ENCODE measurements at places on chromosomes 1 and 21.

GRCh38 chr1:51941528-51941927 lies 49.0 kb downstream of the RAB3B start:
- DNase-seq, result no peak

- no peak for DNase-seq
These were observed 60.0 kb upstream of the HMCN1 start for GRCh38 chr1:185674201-185674600.

- DNase-seq, result no peak
These were observed 71.9 kb downstream of the ST3GAL3 start for GRCh38 chr1:43779266-43779665.

DNA sequence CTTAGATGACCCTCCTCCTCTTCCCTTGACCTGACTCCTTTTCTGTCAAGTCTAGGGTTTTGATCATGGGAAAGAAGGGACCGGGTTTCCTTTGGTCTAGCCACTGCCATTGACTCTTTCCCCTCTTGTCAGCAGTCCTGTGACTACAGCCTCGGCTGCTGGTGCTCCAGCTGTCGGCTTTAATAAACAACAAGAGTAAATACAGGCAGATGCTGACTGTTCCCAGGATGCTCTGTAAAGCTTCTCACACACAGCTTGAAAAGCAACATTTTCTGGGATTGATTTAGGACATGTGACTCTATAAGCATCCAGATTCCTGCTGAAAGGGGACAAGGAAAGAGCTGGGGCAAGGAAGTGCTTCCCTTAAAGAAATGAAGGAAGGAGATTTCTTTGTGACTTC lies 53.5 kb upstream of the CTTNBP2NL start:
- DNase-seq, result no peak

GRCh38 chr1:65319754-65320153 lies 10.4 kb downstream of the DNAJC6 start:
- DNase-seq, result no peak

DNA sequence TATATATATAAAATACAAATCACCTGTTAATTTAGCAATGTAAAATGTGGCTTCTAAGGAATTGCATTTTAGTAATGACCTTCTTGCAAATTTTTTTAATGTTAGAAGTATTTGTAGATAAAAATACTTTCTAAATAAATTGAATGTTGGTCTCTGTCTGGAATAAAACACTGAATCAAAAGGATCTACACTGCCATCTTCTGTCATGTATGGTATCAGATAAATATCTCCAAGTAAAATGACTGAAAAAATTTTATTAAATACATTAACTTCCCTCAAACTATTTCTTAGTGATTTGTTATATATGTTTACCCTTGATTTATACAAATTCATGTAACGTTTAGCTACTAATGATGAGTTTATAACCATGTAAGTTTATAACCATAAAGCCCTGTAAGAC lies 2029.3 kb downstream of the MRPL39 start:
- no peak for DNase-seq

DNA sequence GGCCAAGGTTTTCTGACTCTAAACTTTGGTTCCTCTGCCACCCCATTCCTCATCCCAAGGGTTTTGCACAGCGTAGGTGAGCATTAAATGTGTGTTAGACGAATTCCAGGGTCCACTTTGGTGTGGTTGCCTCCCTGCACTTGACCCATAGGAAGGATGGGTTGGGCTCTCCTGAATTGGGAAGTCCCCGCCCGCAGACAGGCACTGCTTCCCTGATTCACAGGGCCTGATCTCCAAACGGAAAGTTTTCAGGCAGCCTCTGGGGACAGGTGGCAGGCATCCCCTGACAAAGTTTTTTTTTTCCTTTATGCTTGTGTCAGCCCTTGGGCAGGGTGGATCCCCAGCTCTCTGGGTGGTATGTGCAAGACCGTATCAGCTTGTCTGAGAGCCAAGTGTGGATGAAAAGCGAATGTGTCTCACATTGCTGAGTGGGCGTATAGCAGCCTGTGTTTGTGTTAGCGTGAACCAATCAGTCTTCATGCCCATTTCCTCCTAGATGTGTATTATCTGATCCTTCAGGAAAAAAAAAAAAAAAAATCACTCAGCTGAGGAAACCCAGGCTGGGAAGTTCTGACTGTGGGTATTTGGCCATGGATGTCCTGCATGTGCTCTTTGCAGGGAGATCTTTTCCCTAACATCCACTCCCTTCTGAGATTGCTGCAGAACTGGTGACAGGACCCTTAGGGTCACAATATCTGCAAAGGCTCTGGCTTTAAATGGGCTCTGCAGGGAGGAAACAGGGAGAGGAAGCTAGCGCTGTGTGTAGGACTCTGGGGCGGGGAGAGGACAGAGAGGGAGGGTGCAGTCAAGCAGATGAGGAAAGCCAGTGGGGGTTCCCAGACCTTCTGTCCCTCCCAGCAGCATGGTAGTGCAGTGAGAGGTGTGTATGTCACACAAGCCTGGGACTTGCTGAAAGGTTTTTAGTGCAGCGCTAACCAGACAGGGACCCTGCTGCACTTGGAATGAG lies 42.2 kb upstream of the TRABD2B start:
- DNase-seq, result no peak

GRCh38 chr1:162631546-162632191 lies 595 bp upstream of the DDR2 start:
- DNase-seq, result no peak

DNA sequence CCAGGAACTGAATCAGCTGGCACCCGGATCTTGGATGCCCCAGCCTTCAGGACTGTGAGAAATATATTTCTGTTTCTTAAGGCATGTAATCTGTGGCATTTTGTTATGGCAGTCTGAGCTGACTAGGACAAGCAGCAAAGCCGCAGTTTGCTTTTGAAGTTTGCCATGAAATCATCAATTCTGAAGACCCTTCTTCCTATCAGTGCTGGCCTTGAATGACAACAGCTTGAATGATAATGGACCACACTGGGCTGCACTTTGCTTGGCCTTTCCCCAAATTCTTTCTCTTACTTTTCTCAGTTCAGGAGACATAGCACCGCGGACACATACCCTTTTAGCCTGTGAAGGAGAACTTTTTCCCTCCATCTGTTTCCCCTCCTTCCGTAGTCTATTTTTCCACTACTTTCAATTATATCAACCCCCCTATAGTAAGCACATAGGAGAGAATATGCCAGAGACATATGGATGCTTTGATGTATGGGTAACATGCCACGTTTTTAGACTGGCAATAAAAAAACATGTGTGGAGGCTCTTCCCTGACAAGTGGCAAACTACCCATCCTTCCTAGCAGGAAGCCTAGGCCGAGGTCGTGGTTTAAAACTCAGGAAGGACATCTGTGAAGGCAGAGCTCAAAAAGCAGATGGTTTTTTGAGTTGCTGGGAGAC lies 42.9 kb downstream of the HLX start:
- no peak for DNase-seq

GRCh38 chr21:45556645-45557615 lies 14.7 kb upstream of the SLC19A1 start:
- DNase-seq, result peak; percentile 64

DNA sequence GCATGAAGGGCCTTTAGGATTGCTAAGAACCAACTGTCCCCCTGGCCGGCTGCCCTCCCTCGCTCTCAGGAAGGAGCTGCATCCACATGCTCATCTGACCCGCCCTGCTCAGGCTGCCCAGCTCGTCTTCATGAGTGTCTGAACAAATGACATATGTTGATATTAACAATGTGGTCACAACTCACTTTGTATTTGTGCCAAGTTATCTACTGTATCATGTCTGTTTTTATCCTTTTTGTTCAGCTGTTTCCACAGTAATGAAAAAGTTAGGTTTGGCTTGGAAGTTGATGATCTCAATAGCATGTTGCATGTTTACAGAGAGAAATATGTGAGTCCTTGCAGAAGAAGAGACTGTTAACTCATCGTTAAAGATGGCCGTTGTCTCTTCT lies 75.1 kb downstream of the PHTF1 start:
- no peak for DNase-seq

DNA sequence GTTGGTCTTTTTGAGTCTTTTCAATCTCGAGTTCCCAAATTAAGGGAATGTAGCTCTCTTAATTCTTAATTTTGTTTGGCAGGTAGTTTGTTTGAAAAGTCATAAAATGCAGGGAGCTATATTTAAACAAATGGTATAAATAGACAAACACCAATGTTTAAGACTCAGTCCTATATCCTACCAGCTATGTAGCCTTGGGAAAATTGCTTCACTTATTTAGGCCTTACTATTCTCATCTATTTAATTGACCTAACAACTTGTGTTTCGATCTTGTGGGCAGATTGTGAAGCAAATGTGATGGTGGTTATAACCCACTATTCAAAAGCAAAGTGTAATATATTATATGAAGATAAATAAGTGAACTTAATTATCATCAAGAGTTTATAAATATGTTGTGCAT lies 167.3 kb upstream of the KCTD3 start:
- DNase-seq, result no peak

DNA sequence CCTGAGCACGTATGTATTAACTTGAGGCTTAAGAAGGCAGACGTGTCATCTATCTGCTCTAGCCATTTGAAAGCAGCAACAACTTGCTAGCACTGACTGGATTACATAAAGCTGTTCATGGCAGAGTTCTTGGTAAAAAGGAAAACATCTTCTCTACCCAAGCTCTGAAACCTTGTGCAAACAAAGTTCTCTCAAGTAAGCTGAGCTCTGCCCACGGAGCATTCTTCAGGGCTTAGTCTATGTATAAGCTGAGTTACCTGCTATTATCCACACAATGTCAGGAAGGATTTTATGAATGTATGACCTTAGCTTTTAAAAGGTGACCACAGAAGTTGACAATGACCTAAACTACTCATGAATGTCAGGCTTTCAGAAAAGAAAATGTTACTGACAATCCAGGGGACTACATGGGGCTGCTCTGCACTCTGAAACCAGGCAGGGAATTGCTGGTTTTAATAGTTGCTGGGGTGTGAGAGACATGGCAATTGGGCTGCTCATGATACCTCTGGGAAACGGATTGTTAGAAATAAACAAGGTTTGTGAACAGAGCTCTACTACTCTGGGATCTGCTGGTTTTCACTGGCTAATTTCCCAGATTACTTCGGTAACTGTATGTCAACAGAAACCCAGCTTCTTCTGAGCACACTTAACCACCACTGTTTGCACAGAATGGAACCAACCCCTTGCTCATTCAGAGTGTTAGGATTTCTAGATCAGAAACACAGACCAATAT lies 29.6 kb upstream of the CCN1 start:
- DNase-seq, result no peak

GRCh38 chr1:224226849-224227502 lies 43.9 kb downstream of the DEGS1 start:
- no peak for DNase-seq

GRCh38 chr1:119253366-119253765 lies 112.9 kb upstream of the WARS2 start:
- no peak for DNase-seq

- DNase-seq, result no peak
These were observed 45.2 kb downstream of the ADAMTS1 start for GRCh38 chr21:26800001-26800400.

DNA sequence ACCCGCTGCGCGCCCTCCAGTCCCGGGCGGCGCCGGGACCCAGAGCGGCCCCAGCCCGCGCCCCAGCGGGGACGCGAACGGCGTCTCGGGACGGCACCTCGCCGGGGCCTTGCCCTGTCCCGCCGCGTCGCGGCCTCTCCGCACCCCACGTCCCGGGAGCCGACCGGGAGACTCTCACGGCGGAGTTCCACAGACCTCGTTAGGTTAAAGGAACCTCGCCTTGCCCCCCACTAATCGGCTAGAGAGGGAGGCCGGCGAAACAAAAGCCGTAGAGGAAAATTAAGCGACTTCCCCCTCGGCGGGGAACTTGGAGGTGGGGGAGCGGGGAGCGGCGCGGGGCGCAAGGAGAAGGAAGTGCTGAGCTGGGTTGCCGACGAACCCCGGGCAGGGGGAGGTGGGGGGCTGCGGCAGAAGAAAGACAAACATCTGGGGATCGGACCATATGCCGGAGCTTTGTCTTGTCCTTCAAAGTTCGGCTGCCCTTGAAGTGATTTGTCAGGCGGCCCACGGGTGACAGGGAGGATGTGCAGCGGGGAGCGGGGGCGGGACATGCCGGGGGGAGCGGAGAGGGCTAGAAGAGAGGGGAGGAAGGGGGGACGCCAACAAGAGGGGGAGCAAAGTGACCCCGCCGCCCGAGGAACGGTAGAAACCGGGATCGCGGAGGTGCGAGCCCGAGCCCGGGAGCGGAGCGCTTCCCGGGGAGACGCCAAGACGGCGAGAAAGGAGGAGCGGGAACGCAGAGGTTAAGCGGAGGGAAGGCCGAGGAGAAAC lies 120.0 kb upstream of the RRP15 start:
- DNase-seq, result no peak

DNA sequence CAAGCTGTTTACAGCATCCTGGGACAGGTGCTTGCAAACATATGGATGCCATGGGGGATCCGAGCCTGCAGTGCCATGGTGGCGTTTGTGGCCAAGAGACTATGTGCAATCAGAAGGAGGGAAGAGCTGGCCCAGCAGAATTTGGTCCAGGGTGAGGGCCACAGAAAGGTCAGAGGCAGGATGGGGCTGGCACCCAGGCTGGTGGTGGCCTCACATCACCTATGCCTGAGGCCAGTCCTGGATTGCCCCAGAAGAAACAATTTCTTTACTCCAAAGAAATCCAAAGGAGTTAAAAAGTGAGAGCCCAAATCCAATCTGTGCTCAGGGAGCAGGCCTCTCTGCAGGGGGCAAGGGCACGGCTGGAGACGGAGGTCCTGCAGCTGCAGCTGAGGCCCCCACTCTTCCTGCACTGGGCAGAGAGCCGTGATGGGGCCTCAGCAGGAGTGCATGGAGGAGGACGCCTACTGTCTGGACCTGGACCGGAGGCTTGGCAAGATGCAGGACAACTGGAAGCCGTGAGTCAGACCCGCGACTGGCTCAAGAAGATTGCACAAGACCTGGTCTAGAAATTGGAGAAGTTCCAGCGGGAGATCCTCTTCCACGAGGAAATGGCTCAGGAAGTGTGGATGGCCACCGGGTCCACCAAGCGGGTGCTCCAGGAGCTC lies 163.5 kb downstream of the RYR2 start:
- DNase-seq, result no peak

GRCh38 chr1:25971811-25972180 lies 26.1 kb downstream of the PAFAH2 start:
- peak; percentile 22 for DNase-seq

- no peak for DNase-seq
These were observed 70.9 kb downstream of the ITPKB start for GRCh38 chr1:226668173-226668560.

DNA sequence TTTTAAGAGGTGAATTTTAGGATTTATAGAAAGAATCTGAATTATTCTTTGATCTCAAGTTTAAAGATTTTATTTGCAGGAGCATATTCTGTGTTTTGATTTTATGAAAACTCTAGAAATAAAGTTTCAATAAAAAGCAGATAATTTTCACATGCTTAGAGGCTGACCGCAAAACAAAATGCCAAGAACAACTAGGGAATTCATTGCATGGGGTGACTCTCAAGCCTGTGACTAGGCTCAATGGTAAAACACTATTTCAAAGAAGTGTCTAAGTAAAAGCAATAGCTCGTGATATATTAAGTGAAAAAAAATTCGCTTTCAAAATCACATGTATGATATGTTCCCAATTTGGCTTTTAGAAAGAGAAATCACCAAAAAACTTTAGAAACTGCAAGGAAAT lies 49.6 kb downstream of the RPL5 start:
- DNase-seq, result no peak
